ENCODE measurements at places on chromosomes 5 and 9.

GRCh38 chr9:34574571-34574970, 15.0 kb downstream of the CNTFR start:
- no peak for DNase-seq

GRCh38 chr5:164636456-164636855, 1131.0 kb downstream of the MAT2B start:
- DNase-seq: no peak

GRCh38 chr9:115046824-115047223, 71.1 kb downstream of the TNC start:
- DNase-seq: no peak

- DNase-seq: no peak
Measured at GRCh38 chr5:170219615-170220014, 13.2 kb upstream of the C5orf58 start.

- no peak for DNase-seq
Measured at GRCh38 chr5:134083517-134083916, 31.0 kb upstream of the TCF7 start.

GRCh38 chr9:87701931-87702421, 23.9 kb upstream of the CTSL start:
- no peak for DNase-seq

GRCh38 chr9:90783552-90783951, 18.1 kb upstream of the SYK start:
- no peak for DNase-seq

- DNase-seq: no peak
Measured at GRCh38 chr5:17260549-17260948, 43.1 kb downstream of the BASP1 start.

GRCh38 chr5:179530069-179530998, 20.0 kb upstream of the RUFY1 start:
- no peak for DNase-seq

DNA sequence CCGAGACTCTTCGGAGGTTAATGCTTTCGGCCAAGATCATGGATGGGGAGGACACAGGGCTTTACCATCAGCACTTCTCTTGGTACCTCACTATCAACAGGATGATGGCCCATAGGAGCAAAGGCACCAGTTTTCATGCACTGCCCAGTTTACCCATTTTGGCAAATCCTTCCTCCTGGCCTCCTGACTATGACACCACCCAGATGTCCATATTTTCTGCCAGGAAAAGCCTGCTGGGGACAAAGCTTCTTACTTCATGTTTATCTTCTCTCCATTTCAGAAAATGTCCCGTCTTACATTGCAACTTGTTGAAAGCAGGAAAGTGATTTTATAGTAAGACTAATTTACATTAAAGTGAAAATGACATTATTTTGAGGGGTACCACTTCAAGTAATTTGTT, 61.4 kb upstream of the GAS1 start:
- DNase-seq: no peak

GRCh38 chr5:73030995-73031394, 75.2 kb downstream of the FCHO2 start:
- no peak for DNase-seq

GRCh38 chr9:68974431-68974830, 39.5 kb downstream of the PRKACG start:
- DNase-seq: no peak

DNA sequence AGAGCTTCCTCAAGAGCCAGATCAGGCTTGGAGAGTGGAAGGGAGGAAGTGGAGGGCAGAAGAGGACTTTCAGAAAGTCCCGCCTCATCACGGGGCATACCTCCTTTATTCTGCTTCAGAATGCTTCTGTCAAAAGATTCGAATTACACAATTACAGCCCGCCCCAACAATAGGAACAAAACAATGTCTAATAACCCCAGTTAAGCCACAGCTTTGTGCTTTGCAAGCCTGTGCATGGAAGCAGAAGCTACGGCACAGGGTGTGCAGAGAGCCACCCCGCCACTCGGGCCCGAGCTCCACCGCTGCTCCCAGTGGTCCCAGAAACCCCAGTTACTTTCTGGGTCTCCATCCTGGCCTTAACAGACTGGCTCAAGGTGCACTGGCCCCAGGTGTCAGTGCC, 23.5 kb downstream of the HNRNPH1 start:
- no peak for DNase-seq

DNA sequence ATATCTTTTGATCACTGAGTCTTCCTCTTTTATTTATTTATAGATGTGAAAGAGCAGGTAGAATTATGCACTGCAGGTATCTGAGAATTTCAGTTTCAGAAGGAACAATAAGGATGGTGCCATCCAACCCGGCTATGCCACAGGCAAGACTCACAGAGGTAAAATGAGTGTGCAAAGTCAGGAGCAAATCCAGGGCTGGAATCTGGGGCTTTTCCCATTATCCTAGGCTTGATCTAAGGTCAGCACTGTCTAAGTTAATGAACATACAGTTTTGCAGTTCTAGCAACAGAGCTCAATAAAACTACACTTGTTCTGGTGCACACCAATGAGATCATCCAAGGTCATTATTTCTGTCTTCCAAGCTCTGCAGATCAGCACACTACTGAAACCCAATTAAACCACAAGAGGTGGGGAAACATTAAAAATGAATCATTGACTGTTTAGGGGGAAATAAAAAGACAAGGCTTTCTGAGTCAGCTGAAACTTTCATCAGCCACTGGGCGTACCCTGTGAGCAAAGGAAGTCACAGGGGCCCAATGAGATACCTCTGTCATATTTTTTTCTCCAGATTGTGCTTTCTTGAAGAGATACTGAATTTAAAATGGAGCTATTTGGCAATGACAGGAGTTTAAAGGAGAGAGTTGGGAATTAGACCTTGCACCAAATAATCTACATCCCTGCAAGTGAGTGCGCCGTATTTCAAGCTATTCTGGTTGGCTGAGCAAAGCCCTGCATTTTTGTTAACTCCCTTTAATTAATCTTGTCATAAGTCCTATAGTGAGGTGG, 662.2 kb upstream of the ZNF608 start:
- no peak for DNase-seq

DNA sequence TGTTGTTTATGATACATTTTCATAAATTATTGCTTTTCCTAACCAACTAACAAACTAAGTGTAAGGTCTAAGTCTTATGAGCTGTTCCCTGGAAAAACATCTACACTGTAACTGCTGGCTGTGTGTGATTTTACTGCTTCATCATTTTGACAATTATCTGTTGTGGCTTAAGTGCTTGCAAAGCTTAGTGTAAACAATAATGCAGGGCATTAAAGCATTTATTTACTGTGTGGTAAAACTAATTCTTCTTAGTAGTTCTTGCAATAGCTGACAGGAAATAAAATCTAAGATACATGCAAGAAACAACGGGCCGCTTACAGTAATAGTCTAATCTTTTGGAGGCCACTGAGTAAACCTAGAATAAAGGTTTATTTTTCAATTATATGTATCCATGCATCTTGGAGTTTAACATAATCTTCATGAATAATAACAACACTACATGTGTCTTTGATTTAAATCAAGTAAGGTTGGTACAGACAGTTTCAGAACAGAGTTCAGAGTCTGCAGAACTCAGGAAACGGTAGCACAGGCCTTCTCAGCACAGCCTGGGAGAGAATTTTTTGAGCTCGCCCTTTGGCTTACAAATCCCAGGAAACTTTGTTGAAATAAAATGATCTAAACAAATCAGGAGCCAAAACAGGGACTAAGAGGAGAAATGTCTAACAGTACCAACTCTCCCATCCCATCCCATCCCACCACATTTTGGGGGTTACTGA, 473.1 kb downstream of the NR2F1-AS1 start:
- no peak for DNase-seq

DNA sequence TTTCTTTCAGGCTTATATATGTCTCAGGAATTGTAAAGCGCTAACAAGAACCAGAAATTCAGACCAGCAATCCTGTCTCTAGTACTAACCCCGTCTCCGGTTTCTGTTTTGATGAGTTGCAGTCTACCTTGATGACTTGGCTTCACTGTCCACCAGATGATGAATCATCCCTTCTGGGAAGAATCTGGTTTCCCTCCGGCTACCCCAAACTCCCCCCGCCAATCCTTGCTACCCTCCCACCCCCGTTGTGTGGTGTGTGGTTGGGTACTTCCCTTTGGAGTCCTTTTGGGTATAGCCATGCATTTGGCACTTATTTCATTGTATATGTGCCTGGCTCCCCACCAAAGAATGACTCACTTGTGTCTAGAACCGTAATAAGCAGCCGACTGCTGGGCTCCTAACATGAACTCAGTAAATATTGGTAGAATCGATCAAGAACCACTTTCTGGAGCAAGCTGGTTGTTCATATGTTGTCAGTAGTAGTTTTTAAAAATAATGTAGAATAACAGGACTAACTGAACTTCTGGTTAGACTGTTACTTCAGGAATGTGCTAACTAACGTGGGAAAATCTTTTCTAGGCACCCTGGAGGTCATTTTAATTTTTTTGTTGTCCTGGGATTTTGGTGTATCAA, 8.3 kb upstream of the TGFBI start:
- no peak for DNase-seq

DNA sequence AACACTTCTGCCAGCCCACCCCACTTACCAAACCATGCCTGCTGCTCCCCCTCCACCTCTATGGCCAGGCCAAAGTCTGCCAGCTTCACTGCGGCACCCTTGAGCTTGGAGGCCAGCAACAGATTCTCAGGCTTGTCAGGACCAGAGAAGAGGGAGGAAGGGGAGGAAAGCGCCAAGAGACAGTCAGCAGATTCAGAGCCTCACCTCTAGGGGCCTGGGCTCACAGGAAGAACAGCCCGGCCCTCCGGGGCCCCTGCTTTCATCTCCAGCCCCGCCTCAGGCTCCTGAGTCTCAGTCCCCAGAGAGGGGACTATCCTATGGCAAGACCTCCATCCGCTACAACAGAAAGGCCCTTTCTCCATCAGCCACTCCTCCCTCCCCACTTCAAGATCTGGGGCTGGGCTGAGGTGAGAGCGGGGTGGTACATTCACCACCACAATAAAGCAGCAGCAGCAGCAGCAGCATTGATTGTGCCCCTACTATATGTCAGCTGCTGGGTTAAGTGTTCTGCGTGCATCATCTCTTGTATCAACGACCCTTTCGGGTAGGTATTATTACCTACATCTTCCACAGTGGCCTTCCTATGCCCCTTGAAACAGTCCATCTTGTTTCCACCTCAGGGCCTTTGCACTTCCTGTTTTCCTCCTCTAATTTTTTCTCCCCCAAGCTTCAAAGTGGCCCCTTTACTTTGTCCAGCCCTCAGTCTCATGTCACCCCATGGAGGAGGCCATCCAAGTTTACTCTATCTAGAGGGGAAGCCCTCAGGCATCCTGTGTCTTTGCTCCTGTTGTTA, 36.0 kb downstream of the CAMK2A start:
- no peak for DNase-seq

DNA sequence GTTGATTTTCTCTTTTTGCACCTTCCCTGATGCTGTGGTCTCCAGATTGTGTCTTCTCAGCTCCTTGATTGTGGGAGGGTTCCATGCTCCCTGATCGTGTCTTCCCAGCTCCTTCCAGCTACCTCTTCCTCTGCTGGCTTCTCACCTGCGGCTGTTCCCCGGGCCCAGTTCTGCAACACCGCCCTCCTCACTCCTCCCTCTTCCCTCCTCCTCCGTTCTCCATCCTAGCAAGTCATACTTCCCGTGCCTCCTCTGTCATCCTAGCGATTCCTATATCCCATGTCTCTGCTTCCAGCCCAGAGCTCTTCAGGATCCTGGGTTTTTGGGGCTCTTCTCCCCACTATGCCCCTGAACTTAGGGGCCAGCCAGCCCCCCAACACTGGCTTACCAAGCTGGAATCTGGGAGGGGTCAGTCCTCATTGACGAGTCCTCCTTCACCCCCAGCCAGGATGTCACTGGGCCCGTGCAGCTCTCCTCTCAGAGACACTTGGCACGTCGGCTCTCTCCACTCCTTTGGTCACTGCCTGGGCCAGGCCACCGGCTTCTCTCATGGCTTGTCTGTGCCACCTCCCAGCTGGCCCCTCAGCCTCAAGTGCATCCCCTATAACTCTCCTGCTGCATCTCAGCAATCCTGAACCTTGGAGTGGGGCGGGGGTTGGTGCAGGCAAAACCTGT, 255.4 kb upstream of the MVB12B start:
- no peak for DNase-seq

DNA sequence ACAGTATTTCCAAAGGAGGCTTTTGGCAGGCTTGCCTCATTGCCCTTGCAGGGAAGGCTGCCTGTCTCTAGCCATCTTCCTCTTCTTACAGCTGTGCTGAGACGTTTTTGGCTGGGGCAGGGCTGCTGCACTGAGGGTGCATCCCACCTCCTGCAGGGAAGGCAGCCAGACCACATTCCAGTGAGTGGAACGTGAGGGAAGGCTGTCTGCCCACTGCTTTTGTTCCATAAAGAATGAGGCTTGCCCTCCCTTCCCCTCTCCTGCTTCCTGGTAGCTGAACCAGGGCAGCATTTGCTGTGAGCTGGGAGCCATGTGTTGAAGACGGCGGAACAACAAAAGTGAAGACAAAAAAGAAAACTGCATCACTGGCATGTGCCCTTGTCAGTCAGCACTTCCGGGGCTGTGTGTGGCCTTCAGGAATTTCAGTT, 16.8 kb downstream of the MGAT1 start:
- DNase-seq: no peak

DNA sequence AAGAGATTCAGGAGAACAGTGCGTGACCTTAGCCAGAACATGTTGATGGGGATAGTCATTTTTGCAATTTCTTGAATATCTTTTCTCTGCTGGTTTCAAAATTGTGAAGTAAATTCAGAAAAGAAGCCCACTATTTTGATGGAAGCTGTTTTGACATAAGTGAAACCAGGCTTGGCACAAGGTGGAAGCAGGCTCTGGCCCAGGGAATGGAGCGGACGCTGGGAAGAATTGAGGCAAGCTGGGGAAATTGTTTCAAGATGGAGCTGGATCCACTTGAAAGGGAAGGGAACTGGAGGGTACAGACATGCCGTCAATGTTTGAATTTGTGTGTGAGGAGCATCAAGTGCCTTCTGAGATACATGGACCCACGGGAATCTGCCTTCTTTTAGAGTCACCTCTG, 207.2 kb downstream of the GOLPH3 start:
- DNase-seq: no peak

DNA sequence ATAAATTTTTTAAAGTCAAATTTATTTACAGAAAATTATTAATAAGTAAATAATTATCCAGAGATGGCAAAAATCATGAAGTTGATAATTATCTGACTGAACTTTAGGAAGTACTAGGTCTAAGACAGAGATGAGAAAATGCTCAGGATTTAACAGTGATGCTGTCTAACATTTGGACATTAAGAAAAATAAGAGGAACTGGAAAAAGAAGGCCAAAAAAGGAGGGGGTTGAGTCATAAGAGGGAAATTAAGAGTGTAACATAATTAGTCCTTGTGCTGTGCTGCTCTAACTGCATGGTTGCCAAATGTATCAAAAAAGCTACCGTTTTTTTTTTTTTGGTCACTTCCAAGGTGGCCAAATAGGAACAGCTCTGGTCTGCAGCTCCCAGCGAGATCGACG, 35.4 kb upstream of the TUT7 start:
- no peak for DNase-seq

GRCh38 chr5:94243612-94244011, 374.8 kb downstream of the KIAA0825 start:
- no peak for DNase-seq

DNA sequence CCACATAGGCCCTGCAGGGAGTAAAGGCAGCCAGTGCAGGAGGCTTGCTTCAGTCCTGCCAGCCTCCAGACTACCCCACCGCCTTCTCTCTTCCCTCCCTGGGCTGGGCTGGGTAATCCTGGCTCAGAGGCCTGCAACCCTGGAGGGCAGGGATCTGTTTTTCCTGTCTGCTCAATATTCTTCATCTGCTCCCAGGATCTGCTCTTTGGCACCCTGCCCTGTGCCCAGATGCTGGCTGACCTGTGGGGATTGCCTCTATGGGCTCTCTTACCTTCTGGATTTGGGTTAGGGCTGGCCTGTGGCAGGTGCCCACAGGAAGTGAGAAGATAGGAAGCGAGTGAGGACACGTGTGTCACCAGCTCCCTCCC, 7.3 kb upstream of the ANGPTL2 start:
- DNase-seq: no peak

All from amygdala (tissue), 56 donors.